Fibroblast of skin of left biceps (primary cell): ENCODE measurements at places on chromosomes 12 and 14.
A peak's percentile ranks its signal among the peaks of the same experiment; 100 is the strongest.

GRCh38 chr12:97601934-97602720, 139.5 kb downstream of the RMST start:
- no peak for DNase-seq

- no peak for DNase-seq
These were observed at the start of gene B4GALNT3 for GRCh38 chr12:459430-460258. Gene B4GALNT3 (plus strand): TSS chr12:459939. CDS start chr12:460377, 438 bp downstream.

DNA sequence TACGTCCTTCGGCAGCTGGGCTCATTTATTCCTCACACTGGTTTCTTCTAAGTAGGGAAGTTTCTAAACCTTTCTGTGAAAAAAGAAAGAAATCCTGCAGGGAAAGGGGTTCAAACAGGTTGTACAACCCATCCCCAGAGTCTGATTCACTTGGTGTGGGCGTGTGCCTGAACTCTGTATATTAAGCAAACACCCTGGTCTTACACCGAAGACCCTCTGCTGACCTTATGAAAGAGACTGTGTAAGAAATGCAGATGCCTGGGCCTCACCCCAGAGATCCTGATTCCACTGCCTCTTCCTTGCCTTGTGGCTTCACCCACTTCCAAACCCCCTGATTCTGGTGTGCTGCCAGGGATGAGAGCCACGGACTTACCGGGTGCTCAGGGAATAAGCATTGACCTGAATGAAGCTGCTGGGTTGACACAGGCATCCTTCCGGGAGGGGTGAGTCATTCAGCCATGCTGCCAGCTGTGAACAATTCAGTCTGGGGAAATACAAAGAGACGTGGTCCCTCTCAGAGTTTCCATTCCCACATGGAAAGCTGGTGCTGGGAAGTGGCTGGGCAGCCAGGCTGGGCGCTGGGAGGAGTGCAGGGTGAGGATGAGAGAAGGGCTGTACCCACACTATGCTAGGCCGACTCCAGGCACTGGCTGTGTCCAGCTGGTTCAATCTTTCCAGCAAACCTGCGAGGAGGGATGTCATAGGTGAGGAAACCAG, 26.5 kb upstream of the ACTN1 start:
- peak; percentile 60 for DNase-seq

DNA sequence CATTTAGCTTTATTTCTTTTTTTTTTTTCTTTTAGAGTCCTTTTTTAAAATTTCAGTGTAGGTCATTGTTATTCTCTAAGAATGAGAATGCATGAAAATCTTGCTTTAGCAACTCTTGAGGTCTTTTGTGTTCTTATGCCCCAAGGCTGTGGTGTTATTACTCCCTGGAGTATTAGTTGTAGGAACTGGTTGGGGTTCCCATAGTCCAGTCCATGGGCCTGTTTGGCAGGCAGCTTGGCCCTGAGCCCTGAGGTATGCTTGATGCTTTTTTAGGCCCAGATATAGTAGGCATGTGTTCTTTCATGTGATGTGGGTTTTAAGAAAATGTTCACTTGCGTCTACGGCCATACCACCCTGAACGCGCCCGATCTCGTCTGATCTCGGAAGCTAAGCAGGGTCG, 1.6 kb downstream of the FAM234B start:
- no peak for DNase-seq

GRCh38 chr14:43803076-43803689, 703.9 kb downstream of the FSCB start:
- no peak for DNase-seq

GRCh38 chr12:90407841-90408240, 547.1 kb downstream of the CCER1 start:
- no peak for DNase-seq

GRCh38 chr14:94925416-94926173, 155.7 kb upstream of the GSC start:
- DNase-seq, result no peak

- DNase-seq, result no peak
These were observed 379.1 kb downstream of the GALC start for GRCh38 chr14:87613881-87614280.

DNA sequence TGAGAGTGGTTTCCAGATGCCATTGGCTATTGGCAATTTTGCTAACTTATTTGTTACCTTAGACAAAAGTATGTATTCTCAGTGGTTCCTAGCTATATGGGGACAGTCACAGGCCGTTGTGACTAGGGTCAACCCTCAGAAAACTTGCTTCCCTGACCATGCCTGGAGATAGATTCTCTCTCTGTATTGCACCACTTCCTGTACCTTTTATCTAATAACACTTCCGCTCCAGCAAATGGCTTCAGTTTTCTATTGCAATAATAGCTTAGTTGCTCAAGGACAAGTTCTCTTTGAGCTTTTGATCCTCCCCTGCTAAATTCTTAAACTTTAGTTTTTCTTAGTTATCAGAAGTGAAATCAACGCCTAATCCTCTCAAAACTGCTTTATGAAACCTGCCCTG, 338.0 kb downstream of the RMST start:
- no peak for DNase-seq

- no peak for DNase-seq
These were observed 376.4 kb upstream of the DDHD1 start for GRCh38 chr14:53529519-53529918.

DNA sequence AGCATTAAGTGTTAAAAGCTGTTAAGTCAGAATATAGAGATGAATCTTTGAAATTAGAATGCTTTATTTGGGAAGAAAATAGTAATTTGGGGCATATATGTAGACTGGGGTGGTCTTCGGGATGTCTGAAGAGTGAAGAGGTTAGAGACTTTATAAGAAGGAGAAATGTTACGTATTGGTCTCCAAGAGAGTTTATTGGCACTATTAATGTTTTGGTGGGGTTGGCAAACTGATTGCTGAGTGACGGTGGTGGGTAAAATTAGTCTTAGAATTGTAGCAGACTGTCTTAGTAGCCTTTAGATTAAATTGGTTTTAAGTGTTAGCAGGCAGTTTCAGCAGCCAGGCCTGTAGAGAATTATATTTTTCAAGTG, 4.9 kb upstream of the ATP23 start:
- no peak for DNase-seq

DNA sequence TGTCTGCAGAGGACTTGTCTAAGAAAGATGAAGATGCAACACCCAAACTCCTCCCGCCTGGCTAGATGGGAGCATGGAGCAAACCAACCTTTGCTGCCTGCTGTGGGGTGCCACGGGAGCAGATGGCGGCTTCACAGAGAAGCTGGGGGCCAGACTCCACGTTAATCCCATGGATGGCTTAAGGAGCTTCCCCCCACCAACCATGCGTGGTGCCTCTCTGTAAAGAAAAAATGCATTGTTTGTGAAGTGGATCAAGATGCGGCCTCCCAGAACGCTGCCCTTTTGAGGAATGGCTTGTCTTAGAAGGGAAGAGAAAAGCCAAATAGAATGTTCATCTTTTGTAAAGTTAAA, 15.6 kb downstream of the MVK start:
- no peak for DNase-seq

- no peak for DNase-seq
These were observed 157.9 kb downstream of the ZNF664 start for GRCh38 chr12:124130691-124131591.

- no peak for DNase-seq
These were observed 70.2 kb upstream of the NCOR2 start for GRCh38 chr12:124637581-124637981.

DNA sequence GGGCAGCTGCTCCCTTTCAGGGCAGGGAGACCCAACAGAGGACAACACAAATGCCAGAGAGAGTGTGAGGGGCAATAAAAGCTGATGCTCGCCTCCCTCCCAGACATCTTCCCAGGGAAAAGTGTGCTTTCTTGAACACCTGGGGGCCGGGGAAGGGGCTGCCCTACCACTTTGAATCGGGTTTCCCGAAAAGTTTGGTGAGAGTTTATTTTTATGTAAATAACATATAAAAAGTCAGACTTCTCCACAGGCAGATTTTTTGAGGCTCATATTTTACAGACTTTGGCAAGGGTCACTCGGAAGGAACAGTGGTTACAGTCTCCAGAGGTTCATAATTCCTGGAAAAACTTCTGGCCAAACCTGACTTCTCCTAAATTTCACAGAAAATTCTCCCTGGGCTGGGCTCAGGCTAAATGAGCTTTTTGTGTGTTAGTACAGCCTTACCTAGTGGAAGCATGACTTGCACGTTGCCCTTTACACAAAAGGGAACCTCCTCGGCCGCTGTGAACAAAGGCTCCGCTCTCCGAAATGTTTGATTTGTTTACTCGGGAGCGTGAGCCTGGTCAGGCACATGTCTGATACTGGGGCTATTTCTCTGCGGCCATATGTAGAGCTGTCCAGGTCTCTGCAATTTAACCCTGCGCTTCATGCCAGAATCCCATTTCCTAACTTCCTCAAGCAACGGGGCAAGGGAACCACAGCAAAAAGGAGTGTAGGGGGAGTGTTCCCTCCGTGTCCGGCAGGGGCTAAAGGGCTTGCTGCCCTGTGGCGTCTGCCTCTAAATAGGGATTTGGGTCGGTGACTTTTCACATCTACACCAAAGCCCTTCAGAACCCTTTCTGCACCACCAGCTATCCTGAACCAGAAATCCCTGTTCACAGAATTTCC, 3.4 kb downstream of the RTL1 start:
- no peak for DNase-seq

GRCh38 chr12:52178984-52179383, 12.8 kb downstream of the KRT80 start:
- no peak for DNase-seq

DNA sequence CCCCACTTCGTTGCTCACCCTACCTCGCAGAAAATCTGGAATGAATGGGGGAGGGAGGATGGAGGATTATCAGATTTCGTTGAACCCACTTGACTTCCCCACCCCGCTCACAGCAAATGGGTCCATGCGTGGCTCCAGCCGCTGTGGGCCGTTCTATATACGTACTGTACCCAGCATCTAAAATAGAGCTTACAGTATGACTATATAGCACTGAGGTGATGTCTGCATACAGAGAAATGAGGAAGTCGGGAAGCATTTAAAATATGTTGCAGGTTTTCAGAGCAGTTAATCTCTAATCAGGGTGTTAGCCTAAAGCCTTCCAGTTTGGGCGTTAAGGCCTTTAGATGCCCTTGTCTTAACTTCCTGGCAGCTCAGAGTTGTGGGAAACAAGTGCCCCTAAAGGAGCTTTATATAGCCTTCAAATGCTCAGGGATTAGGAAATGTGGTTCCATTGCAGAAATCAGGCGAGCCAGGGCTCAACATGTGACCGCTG, 1.4 kb downstream of the BICDL1 start:
- no peak for DNase-seq

DNA sequence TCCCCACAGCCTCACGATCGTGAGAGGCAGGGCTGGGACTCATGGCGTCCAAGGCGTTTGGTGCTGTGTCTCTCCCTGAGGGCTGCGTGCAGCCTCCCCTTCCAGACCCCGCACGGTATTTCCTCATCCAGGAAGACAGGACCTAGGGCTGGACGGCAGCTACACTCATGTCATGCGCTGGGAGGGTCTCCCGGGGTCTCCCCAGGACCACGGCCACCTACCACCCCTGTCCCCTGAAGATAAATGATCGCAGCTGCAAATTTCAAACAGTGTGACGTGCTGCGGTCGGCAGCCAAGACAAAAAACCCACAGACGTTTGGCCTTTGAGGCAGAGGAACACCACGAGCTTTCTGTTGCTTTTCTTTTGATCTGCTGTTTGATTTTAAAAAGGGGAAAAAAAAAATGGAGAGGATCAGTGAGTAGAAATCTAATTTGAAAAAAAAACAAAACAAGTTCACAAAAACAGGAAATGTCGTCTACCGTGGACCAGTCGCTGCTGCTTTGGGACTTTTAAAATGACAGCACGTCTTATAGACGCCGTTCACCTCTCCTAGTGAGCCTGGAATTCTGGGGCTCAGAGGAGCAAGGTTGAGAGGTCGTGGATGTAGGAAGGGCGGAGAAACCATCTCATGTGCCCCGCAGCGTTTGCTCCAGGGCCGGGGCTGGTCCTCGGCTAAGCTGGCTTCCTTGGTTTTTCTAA, 237.6 kb downstream of the SLC41A2 start:
- DNase-seq, result no peak

GRCh38 chr14:34782031-34782430, 67.6 kb upstream of the CFL2 start:
- DNase-seq, result no peak

DNA sequence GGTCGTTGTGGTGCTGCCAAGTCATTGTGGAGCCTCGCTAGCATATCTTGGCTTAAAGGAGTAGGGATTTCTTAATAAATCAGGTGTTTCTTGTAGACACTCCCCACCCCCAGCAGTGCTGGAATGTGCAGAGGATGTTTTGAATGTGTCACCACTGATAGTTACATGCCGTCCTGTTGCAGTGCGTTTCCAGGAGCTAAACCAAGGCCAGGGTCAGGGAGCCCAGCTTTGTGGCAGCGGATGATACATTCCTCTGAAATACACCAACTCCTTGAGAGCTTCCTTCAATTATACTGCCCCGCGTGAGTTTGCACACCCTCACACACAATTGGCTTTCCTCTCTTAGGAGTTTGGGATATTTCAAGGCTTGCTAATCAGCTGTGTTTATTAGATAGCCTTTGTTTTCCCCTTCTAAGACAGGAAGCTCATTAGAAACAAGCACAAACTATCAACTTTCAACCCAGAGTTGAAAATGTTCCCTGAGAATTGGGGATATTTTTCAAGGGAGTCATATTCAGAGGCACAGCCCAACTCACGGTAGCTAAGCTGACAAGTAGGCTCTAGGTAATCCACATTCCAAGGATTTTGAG, 154.9 kb downstream of the C12orf75 start:
- no peak for DNase-seq

DNA sequence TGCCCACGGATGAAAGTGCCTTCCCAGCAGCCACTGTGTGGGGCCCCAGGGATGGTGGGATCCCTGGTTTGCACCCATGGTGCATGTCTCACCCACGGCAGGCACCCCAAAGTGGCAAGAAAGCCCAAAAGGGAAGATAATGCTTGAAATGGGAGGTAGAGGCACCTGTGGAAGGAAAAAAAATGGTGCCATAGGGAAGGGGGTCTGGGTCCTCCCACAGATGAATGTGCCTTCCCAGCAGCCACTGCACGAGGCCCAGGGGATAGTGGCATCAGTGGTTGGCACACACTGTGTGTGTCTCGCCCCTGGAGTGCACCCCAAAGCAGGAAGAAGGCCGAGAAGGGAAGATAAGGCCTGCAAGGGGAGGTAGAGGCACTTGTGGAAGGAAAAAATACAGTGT, 264.2 kb downstream of the ALG10 start:
- no peak for DNase-seq

GRCh38 chr14:91888641-91889476, 21.5 kb upstream of the TC2N start:
- no peak for DNase-seq

DNA sequence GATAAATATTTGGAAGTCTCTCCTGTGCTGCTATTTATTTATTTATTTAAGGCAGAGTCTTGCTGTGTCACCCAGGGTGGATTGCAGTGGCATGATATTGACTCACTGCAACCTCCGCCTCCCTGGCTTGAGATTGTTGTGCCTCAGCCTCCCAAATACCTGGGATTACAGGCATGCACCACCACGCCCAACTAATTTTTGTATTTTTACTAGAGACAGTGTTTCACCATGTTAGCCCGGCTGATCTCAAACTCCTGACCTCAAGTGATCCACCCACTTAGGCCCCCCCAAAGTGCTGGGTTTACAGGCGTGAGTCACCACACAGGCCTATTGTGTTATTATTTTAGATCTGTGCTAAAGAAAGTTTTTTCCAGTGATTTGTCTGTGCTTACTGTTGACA, 225.2 kb downstream of the CCER1 start:
- DNase-seq, result no peak
